T-cell (primary cell): ENCODE measurements at places on chromosomes 7 and 10.

GRCh38 chr10:14325325-14325955 is 5.3 kb downstream of the FRMD4A start:
- DNase-seq, result peak; percentile 25

GRCh38 chr10:88386821-88387773 is 196.0 kb downstream of the RNLS start:
- DNase-seq, result no peak

GRCh38 chr10:70775679-70776454 is 9.3 kb downstream of the TBATA start:
- DNase-seq, result no peak

DNA sequence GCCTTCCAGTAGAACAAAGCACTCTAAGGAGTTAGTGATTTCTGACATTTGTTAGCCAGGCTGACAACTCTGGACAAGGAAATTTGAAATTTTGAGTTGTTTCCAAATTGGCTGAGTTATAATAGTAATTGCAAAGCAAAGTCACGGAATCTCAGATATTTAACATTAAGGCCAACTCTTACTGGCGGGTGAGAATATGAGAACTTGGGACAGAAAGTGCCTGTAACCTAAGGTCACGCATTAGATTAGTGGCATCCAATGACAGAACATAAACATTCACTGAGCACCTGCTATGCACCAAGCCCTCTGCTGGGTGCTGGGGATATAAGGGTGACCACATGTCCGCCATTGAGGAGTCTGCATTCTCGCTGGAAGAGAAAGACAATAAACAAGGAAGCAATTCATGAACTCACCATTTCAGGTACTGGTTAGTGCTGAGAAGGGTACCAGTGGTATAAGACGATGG is 45.5 kb upstream of the CHST15 start:
- no peak for DNase-seq

GRCh38 chr7:78253850-78254725 is 455.5 kb downstream of the PHTF2 start:
- DNase-seq, result no peak

DNA sequence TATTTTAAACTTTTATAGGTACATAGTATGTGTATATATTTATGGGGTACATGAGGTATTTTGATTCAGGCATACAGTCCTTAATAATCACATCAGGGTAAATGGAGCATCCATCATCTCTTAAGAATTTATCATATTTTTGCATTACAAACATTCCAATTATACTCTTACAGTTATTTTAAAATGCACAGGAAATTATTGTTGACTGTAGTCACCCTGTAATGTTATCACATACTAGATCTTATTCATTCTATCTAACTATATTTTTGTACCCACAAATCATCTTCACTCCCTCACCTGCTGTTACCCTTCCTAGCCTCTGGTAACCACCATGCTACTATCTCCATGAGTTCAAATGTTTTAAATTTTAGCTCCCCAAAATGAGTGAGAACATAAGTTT is 56.3 kb upstream of the FAM3C start:
- DNase-seq, result no peak

DNA sequence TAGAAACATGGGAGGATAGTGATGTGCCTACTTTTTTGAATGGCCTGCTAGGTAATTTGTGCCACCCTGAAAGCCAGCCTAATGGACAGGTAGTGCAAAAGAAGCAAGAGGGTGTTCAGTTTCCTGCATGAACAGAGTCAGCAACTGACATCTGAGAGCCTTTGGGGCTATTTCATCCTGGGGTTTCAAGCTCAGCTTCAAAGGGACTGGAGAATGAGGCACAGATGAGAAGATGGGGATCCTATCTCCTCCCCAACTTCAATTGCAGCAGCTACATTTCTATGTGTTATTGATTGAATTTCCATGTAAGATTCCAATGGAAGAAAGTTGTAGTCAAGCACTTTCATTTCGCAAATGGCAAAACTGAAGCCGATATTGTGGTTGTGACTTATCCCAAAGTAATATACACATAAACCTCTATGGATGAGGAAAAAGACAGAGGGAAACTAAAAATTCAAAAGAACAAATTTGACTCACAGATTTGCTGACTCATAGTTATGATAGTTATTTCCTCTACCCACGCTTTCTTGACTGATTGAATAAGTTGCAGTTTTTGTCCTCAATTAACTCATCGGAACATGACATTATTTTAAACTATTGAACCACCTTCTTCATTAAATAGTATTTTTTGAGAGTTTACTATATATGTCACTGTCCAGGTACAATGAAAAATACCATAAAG is 42.6 kb upstream of the NRP1 start:
- no peak for DNase-seq

DNA sequence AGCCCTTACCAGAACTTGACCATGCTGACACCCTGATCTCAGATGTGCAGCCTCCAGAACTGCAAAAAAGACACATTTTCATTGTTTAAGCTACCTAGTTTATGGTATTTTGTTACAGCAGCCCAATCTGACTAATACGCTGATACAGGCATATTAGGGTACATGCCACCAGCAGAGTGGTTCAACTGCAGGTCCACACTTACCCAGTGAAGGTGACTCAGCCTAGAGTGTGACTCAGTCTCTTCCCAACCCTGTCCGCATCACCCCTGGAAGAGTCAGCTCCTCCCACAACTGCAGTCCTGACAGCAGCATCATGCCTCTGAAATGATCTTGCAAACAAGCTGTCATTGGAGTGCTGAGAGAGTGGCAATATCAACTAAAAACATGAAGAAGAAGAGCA is 30.8 kb upstream of the GOT1 start:
- no peak for DNase-seq

- no peak for DNase-seq
Observed at GRCh38 chr7:97019710-97020225, 4.9 kb downstream of the DLX5 start.

GRCh38 chr7:1101563-1102431 is 13.9 kb downstream of the GPER1 start:
- DNase-seq, result no peak

GRCh38 chr10:89798092-89798491 is 96.7 kb downstream of the KIF20B start:
- DNase-seq, result no peak

DNA sequence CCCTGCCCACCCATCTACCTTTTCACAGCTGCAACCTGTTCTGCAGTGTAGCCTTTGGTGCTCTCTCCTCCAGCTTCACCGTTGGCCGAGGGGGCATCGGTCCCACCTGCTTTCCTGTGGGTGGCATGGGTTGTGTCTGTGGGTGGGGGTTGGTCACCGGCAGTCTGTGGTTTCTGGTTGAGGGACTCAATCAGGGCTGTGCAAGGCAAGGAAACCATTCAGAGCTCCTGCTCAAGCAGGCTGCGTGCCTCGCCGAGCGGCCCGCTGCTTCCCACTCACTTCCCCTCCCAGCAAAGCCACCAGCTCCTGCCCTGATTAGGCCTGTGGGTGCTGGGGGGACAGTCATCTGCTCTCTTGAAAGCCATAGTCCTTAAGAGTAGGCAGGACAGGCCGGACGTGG is 9.8 kb downstream of the DNAJB12 start:
- no peak for DNase-seq

- no peak for DNase-seq
Observed at GRCh38 chr7:108037741-108038140, 34.8 kb upstream of the LAMB1 start.

- DNase-seq, result no peak
Observed at GRCh38 chr10:104123397-104123796, 1.4 kb downstream of the SFR1 start.

DNA sequence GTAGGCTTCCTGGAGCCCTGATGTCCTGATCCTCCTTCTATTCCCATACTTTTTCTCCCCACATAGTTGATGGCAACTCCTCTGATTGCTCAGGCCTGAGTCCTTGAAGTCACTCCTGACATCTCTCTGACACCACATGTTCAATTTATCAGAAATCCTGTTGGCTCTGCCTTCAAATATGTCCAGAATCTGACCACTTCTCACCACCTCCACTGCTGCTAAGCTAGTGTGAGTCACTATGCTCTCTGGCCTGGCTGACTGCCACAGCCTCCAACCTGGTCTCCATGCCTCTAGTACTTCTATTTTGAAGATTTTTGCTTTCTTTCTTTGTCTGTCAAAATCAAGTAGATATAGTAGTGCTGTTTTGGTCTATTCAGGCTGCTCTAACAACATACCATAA is 53.0 kb downstream of the TMEM229A start:
- no peak for DNase-seq

GRCh38 chr10:95406651-95407280 is 116.0 kb upstream of the PDLIM1 start:
- no peak for DNase-seq

GRCh38 chr7:49812534-49812933 is 39.1 kb downstream of the VWC2 start:
- DNase-seq, result no peak

GRCh38 chr10:13102002-13102794 is 2.2 kb downstream of the OPTN start:
- DNase-seq, result no peak

DNA sequence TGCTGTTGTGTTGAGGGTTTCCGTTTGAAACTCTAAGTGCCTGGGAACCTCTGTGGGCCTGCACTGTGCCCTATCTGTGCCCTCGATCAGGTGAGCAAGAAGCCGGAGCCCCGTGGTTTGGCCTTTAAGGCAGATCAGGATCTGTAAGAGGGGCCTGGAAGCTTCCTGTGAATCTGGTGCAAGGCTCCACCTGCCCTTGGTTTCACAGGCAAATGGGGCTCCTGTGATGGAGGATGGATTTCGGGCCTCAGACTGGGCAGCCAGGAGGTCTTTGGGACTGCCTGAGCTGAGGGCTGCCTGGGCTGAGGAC is 21.6 kb downstream of the SCART1 start:
- no peak for DNase-seq

DNA sequence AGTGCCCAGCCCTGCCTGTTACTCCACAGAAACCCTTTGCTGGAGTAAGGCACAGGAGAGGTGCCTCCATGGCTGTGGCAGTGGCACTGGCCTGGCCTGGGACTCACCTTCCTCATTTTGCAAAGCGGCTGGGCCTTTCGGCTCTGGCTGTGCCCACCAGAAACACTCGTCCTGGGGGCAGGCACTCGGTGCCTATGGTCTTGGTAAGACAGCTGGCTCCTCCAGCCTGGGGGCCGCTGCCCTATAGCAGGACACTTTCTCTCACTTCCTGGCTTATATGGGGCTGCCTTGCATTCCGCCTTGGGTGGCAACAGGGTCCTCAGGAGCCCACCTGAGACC is 13.2 kb downstream of the ZMIZ1 start:
- no peak for DNase-seq

DNA sequence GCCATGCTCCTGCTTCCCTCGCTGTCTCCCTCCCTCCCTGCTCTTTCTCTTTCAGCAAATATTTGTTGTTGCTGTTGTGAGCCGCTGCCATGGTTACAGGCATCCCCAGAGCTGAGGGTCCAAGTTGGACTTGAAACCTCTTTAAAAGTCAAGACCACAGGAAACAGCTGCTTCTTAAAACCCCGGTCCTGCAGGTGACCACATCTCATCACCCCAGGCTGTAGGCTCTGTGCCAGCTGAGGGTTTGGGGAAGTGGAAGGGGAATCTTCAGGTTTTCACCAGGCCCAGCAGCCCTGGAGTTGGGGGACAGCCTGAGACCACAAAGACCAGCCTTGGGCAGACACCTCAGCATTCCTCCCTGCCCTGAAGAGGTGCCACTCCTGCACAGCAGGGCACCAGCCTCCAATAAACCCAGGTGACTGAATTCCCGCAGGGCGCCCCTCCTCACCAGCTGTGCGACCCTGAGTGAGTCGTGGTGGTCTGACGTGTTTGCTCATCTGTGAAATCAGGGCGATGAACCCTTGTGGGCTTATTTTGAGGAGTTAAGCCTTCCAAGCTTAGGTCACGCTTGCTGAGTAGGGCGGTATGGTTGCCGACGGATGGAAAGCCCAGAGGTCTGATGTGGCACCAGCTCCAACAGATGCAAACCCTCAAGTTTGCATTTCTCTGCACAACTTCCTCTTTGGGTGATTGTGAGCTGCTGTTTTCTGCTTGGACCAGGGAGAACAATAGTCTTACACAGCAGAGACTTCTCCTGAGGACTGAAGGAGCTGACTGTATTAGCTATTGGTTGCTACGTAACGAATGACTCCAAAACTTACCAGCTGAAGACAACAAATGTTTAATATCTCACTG is 24.8 kb downstream of the NPTX2 start:
- no peak for DNase-seq

- no peak for DNase-seq
Observed at GRCh38 chr10:4250587-4250887, 465.5 kb upstream of the KLF6 start.

DNA sequence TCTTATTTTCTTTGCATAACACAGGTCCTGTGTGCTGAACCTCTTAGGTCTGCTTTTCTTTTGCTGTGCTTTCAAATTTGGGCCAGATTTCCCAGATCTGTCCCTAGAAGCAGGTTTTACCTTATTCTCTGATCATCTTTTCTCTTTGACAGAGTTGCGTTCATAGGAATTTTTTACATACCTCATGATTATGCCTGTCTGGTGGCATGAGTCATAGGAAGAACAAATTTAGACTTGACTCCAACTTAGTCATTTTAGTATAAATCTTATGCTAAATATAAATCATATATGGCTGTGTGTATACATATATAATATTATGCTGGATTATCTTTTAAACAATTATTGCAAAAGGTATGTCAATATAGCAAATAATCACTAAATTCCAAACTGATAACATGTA is 1038.9 kb downstream of the GRM8 start:
- DNase-seq, result no peak

DNA sequence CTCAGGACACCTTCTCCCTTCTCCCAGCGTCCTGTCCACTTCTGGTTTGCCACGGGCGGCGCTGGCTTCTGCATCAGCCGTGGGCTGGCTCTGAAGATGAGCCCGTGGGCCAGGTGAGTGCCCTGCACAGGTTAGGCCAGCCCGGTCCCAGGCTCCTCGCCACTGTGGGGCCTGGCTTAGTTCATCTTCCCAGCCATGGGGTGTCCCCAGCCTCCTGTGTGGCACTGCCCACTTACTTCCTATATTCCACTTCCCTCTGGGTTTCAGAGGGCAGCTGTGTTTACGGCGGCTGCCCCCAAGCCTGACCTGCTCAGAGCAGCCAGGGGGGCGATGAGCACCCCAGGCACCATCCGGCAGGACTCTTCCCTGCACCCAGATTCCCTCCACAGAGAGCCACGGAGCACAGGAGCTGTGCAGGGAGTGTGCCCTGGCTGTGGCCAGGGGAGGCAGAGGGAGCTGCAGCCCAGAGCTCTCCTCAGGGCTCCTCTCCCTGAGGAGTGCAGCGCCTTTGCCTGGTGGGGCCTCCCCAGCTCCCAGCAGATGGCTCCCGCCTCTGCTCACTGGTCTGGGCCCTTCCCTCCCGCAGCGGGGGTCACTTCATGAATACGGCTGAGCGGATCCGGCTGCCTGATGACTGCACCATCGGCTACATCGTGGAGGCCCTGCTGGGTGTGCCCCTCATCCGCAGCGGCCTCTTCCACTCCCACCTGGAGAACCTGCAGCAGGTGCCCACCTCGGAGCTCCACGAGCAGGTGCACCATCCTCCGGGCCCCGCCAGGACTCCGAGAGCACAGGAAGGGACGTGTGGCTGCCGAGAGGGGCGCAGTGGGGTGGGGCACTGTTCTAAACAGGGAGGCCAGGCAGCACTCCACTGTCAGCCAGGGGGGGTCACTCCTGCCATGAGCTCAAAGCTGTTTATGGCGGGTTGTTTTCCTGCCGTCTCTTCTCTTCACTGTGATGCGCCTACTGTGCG is 6.4 kb downstream of the LFNG start:
- DNase-seq, result no peak

GRCh38 chr7:32221736-32222135 is 151.5 kb upstream of the PDE1C start:
- no peak for DNase-seq

- no peak for DNase-seq
Observed at GRCh38 chr7:156019308-156019707, 207.0 kb upstream of the SHH start.
